ELR (cell line): ENCODE measurements at places on chromosomes 12 and 14.

DNA sequence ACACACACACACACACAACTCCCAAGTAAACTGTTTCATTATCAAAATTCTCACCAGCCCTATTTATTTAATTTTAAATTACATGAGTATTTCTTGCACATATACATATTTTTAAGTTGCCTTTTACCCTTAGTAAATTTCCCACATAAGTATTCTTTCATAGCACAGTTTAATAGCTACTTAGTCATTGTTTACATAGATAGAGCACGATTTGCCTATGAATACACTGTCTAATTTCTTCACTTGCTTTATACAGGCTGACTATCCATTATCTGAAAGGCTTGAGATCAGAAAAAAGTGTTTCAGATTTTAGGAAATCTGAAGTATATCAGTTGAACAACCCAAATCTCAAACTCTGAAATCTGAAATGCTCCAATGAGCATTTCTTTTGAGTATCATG is 30.9 kb downstream of the NIN start:
- DNase-seq = peak; percentile 52

DNA sequence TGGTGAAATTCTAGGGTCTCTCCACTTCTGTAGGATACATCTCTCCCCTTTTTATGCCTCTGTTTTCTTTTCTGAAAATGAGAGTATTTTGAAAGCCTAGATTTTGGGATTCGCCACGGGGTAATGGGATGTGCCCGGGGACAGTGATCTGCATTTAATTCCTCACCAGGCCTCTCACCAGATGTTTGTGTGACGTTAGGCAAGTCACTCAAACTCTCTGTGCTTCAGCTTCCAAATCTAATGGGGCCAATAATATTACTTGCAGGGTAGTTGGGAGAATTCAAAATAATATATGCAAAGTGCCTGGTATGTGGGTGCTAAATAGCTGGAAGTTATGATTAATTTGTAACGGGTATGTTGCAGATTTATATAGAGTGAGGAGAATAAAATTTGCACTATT is 78.8 kb downstream of the C12orf75 start:
- no peak for DNase-seq

DNA sequence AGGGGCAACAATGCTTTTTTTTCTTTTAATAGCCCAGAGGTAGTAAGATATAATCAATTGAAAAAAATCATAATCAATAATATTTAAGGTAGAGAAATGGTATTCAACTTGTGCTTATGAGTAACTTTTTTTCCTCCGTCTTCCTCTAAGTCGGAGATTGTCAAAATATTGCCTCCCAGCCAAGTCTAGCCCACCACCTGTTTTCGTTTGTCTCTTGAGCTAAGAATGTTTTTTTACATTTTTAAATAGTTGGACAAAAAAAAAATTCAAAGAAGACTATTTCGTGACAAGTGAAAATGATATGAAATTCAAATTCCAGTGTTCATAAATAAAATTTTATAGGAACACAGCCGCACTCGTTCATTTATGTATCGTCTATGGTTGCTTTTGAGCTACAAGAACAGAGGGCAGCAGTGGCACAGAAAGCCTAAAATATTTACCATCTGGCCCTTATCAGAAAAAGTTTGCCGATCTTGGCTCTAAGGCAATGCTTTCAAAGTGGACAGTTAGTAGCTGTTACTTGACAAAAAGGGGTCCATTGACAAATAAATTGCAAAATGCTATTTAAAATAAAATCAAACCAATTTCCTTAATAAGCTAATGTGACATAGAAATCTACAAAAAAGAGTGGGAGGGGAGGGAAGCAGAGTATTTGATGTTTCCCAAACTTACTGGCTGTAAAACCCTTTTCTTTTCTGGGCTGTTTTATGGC is 40.8 kb upstream of the MAX start:
- DNase-seq = no peak

- DNase-seq = peak; percentile 40
Observed at GRCh38 chr12:96719660-96720362, 187.2 kb upstream of the NEDD1 start.

- no peak for DNase-seq
Observed at GRCh38 chr14:84453307-84453950, 1076.5 kb upstream of the FLRT2 start.

DNA sequence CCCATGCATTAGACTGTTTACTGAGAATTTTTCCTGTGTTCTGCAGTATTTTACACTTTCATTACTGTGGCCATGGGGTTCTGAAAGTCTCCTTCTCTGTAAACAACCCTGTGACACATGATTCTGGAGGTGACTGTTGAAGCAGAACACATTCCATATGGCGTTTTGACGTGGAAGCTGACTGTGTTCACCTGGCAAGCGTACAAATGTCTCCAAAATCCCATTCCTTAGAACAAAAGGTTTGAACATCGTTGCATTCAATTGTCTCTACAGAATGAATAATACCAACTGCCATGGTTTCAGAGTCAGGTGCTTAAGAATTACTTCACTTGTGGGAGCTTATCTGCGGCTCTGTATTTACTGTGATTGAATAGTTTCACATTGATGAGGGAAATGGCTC is 485.6 kb upstream of the TMEM132C start:
- no peak for DNase-seq
